Glomerular endothelial cell (primary cell): ENCODE measurements at places on chromosomes 3 and 15. TPM values are rescaled to one million over a fixed set of nuclear protein-coding genes. Genes with fewer than 3 reads are reported as not detected.

The DTX3L gene
- 43.0 and 48.7 TPM in 2 replicates for total RNA-seq

The ATP13A5 gene
- total RNA-seq, result not detected in 2 replicates

The HCN4 gene
- total RNA-seq, result 0.06 and 0.19 TPM in 2 replicates

The USP4 gene
- total RNA-seq, result 24.2 and 36.1 TPM in 2 replicates

The HRG gene
- not detected in 2 replicates for total RNA-seq

The C3orf62 gene
- total RNA-seq, result 2.3 and 5.8 TPM in 2 replicates

The C3orf80 gene
- not detected in 2 replicates for total RNA-seq
